HT-29 (cell line): ENCODE measurements at places on chromosomes 11 and 22. TPM values are rescaled to one million over a fixed set of nuclear protein-coding genes. Genes with fewer than 3 reads are reported as not detected.

DNA sequence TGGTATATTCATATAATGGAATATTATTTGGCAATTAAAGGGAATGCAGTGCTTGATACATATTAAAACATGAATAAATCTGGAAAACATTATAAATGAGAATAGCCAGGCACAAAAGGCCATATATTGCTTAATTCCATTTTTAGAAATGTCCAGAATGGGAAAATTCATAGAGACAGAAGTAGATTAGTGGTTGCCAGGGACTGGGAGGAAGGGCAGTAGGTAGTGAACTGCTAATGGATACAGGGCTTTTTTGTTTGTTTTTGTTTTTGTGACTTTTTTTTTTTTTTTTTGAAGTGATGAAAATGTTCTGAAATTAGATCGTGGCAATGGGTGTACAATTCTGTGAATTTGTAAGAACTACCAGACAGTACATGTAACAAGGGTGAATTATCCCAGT, 86.1 kb downstream of the YAP1 start:
- no peak for DNase-seq

The TSPAN18 gene
- total RNA-seq: not detected in 2 replicates

The CABP4 gene
- total RNA-seq: 11.8 and 16.2 TPM in 2 replicates

GRCh38 chr11:109728056-109728455, 306.1 kb downstream of the C11orf87 start:
- peak; percentile 87 for DNase-seq

The RASGRP2 gene
- total RNA-seq: not detected in 2 replicates

The TRIM49B gene
- not detected in 2 replicates for total RNA-seq

DNA sequence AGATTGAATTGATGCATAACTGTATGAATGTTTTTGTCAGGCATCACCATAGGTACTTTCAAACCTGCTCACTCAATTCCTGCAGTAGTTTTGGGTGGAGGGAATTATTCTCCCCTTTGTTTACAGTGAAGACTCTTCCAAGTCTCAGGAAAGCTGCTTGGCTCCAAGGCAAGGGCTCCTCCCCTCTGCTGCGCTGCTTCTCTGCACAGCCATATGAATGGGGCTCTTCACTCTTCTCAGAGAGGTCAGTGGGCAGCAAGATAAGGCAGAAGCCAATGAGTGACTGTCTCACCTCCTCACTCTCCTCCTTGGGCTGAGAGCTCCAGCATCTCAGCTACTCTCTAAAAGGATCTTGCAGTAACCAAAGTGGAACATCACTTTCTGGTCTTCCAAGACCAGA, 165.7 kb upstream of the TTC12 start:
- DNase-seq: no peak

- peak; percentile 24 for DNase-seq
Measured at GRCh38 chr11:61384271-61385242, 7.8 kb upstream of the TMEM216 start.

DNA sequence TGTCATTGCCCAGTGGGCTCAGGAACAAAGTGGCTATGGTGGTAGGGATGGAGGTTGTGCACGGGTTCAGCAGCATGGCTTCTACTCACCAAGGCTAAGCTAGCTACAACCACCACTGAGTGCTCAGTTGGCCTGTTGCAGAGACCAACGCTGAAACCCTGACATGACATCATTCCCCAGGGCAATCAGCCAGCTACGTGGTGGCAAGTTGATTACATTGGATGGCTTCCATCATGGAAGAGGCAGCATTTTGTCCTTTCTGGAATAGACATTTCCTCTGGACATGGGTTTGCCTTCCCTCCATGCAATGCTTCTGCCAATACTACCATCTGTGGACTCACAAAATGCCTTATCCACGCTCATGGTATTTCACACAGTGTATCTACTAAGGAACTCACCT, 634.3 kb downstream of the OPCML start:
- no peak for DNase-seq

The FAT3 gene
- not detected in 2 replicates for total RNA-seq

- DNase-seq: no peak
Measured at GRCh38 chr22:27616033-27616432, 185.5 kb downstream of the MN1 start.

GRCh38 chr11:88447281-88447680, 109.7 kb upstream of the CTSC start:
- no peak for DNase-seq
